ENCODE measurements at places on chromosomes 11 and 22. TPM values are rescaled to one million over a fixed set of nuclear protein-coding genes. Genes with fewer than 3 reads are reported as not detected.

OLFML1 gene
- total RNA-seq: 8.4 TPM

DNA sequence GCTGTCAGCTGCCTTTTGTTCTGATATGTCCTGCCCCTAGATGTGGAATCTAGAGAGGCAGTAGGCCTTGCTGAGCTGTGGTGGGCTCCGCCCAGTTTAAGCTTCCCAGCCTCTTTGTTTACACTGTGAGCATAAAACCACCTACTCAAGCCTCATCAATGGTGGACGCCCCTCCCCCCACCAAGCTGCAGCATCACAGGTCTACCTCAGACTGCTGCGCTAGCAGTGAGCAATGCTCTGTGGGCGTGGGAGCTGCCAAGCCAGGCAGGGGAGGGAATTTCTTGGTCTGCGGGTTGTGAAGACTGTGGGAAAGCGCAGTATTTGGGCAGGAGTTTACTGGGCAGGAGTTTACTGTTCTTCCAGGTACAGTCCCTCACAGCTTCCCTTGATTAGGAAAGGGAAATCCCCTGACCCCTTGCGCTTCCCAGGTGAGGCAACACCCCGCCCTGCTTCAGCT, 98.5 kb downstream of the SMCO4 start:
- no peak for DNase-seq

DNA sequence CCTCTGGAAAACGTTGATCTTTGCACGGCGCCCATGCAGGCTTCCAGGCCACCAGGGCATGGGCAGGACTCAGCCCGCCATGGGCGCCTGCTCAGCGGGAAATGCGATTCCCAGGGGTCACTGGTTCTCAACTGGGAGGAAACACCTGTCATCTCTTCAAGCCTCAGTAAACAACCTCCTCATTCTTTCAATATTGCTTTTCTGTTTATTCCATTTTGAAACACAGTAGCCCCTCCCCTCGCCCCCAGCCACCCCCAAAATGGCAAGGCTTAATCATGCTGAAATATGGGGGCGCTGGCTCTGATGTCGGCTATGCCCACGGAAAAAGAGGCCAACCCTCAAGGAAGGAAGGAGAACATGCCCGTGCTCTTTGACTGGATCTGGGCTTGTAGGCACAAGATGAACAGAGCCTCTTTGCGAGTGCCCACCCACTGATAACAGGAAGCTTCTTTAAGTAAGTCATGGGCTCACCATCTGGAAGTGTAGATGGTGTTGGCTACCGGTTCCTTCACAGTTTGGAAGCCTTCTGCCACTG, 594 bp upstream of the POU2AF1 start:
- DNase-seq: no peak

DNA sequence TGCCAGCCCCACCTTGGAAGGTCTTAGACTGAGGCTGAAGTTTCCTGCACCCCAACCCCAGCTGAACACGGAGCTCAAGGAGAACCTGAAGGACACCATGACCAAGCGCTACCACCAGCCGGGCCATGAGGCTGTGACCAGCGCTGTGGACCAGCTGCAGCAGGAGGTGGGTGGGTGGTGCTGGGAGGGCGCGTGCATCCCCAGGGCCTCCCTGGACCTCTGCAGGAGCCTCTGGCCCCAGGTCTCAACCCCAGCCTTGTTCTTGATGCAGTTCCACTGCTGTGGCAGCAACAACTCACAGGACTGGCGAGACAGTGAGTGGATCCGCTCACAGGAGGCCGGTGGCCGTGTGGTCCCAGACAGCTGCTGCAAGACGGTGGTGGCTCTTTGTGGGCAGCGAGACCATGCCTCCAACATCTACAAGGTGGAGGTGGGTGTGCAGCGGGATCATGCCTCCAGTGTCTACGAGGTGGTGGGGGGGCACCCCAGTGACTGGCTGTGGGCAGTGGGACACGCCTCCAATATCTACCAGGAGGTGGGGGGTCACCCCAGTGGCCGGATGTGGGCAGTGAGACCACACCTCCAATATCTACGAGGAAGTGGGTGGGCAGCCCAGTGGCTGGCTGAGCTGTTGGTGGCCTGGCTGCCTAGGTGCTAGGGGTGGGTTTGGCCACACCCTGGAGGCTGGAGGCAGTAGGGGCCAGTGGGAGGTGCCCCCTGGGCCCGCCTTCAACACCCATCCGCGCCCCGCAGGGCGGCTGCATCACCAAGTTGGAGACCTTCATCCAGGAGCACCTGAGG, 4.6 kb downstream of the CD151 start:
- no peak for DNase-seq

All from tibial nerve (tissue), 4 donors.